Urinary bladder (tissue), 4 donors: ENCODE measurements at places on chromosomes 4 and X. TPM values are rescaled to one million over a fixed set of nuclear protein-coding genes. Genes with fewer than 3 reads are reported as not detected.

- DNase-seq = no peak
These were observed 105.4 kb downstream of the POLA1 start for GRCh38 chrX:24799078-24799477.

The ANK2 gene
- total RNA-seq = 149 TPM

GRCh38 chrX:121958886-121959285 is 911.5 kb downstream of the GLUD2 start:
- DNase-seq = no peak

The ATP8A1 gene
- total RNA-seq = 59.2 TPM

- no peak for DNase-seq
These were observed 142.9 kb downstream of the CBR4 start for GRCh38 chr4:168867128-168867527.
